Stimulated activated CD4-positive, alpha-beta T cell treated with anti-CD3 and anti-CD28 coated beads, Interleukin-4, amount 100 ng/mL, for 4 hours (primary cell): ENCODE measurements at places on chromosomes 1 and 21.

GRCh38 chr1:26861286-26861701 lies 1.7 kb upstream of the SFN start:
- no peak for DNase-seq

- no peak for DNase-seq
Observed at GRCh38 chr1:22362626-22363402, 88.8 kb upstream of the ZBTB40 start.

DNA sequence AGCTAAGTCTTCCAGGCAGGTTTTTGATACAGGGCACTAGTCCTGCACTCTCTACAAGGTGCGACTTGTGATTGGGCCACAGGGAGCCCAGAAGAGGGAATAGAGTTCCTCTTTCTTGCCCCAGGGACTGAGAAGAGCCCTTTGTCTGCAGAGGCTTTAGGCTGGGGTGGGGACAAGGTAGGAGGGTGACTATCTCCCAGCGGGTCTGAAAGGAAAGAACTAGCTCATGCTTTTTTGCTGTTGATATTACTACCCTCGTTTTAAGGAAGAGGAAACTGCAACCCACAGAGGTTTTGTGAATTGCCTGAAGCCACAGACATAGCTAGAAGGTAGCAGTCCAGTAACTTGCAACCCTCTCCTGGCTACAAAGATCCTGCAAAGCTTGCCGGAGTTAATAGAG lies 615.2 kb downstream of the MATN1 start:
- no peak for DNase-seq

- peak; percentile 31 for DNase-seq
Observed at GRCh38 chr21:25464275-25464674, 143.0 kb downstream of the MRPL39 start.

GRCh38 chr1:154697710-154698109 lies 89.7 kb upstream of the ADAR start:
- DNase-seq: no peak

GRCh38 chr1:32126770-32127169 lies 18.9 kb downstream of the KPNA6 start:
- no peak for DNase-seq

GRCh38 chr1:44016890-44017400 lies 14.3 kb downstream of the SLC6A9 start:
- no peak for DNase-seq

- no peak for DNase-seq
Observed at GRCh38 chr1:211577277-211577818, 1.6 kb downstream of the SLC30A1 start.

DNA sequence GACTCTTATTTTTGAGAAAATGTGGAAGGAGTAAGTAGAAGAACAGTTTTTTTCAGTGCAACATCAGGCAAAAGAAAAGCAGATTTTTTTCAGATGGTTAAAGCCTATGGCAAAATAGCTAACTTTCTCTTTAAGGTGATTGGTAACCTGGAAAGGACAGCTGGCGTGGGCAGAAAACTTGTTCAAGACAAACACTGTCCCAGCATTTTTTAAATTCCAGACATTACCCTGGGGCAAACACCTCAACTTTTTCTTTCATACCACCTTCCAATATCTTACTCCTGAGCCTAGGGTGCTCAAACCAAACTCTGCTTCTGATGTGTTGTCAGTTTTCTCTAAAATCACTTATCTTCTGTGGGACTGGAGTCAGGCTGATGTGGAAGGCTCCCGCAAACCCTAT lies 2.7 kb upstream of the LEPR start:
- DNase-seq: no peak

DNA sequence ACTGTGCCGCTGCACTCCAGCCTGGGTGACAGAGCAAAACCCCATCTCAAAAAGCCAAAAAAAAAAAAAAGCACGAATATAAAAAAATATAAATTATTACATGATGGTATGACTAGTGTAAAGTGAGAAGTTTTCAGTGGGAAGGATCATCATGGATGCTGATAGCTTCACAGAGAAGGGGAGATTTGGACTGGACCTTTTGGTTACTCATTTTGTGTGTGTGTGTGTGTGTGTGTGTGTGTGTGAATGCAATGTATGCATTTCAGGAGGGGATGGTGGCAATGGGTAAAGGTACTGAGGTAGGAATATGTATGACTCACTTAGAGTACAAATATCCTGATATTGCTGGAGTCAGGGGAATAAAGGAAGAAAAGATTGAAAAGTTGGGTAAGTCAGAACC lies 22.7 kb upstream of the SDE2 start:
- DNase-seq: no peak
